Stimulated activated CD4-positive, alpha-beta T cell treated with anti-CD3 and anti-CD28 coated beads, Interleukin-1b, Interleukin-23, amount 100 ng/mL, for 24 hours (primary cell): ENCODE measurements at places on chromosomes 6 and 20.

GRCh38 chr20:11429889-11430519, 487.7 kb upstream of the BTBD3 start:
- no peak for DNase-seq

- no peak for DNase-seq
Measured at GRCh38 chr20:60263725-60264709, 305.8 kb downstream of the CDH26 start.

DNA sequence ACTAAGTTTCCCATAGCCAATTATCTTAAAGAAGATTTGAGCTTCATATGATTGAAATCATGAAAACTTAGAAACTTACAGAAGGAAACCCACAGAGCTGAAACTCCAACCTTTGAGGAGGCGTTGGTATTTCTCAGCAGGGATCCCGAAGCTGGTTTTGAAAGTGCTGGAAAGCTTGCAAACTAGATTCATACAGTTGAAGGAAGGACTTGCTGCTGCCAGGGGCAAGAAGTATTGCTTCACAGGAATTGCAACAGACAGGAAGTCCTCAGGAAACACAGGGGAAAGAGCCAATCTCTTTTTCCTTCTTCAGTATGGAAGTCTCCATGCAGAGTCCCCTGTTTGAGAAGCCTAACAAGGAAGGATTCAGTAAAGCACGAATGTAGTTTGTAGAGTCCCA, 419.7 kb downstream of the CD109 start:
- DNase-seq = no peak

- no peak for DNase-seq
Measured at GRCh38 chr6:111862741-111863140, 10.5 kb downstream of the FYN start.

DNA sequence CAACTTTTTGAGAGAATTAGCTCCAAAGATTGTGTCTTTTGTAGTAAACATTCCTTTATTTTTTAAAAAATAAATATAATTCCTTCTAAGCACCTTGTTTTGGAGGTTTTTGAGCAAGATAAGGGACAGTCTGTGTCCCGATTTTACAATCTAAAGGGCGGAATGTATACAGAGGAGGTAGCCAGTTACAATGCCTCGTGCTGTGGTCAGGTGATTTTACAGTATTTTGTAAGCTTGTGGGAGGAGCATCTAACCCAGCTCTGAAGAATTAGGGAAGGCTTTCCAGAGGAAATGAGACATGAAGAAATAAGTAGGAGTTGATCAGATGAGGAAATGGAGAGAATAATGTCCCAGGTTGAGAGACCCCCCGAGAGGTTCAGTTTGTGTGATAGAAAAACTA, 1.3 kb downstream of the HINT3 start:
- DNase-seq = no peak

DNA sequence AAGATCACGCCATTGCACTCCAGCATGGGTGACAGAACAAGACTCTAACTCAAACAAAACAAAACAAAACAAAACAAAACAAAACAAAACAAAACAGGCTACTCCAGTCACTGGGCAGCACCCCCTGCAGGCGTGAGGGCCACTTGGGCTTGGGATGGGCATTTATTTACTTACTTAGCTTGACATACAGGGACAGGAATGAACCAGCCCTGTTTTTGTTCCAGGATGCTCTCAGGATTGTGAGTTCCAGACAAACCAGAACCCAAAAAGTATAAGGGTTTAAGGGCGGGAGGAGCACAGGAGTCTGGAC, 4.0 kb upstream of the PTPN1 start:
- no peak for DNase-seq
